Activated CD8-positive, alpha-beta memory T cell treated with anti-CD3 and anti-CD28 coated beads for 1 hour (primary cell): ENCODE measurements at places on chromosomes 3 and 15.

DNA sequence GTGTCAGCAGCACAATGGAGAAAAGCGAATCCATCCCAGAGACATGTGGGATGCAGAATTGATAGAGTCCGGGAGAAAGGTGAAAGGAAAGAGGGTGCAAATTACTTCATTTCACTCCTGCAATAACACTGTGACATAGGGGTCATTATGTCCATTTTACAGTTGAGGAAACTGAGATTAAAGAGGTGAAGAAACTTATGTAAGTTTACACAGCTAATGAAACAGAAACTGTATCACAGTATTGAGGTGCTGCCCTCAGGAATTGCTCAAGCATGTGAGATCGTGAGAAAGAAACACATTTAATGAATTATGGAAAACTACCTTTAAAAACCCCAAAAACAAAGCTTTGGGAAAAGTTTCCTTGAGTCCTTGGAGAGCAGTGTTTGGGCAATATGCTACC is 103.6 kb upstream of the PFN2 start:
- DNase-seq = no peak

DNA sequence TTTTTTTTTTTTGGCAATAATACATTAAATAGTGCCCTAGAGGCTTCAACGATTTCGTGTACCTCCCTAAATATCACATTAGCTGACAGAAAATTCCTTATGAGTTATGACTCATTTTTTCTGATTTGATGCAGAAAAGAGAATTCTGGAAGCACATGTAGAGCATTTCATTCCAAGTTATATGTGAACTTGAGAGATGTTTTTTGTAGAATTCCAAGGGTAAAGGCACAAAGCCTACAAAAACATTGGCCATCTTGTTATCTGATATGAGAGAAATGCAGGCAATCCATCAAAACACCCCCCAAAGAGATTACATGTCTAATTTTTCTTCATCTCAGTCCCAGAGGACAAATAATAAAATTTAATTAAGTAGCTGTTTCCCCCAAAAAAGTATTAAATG is 6.7 kb upstream of the PFN2 start:
- no peak for DNase-seq

GRCh38 chr3:104735691-104736090 is 631.0 kb upstream of the ALCAM start:
- no peak for DNase-seq

DNA sequence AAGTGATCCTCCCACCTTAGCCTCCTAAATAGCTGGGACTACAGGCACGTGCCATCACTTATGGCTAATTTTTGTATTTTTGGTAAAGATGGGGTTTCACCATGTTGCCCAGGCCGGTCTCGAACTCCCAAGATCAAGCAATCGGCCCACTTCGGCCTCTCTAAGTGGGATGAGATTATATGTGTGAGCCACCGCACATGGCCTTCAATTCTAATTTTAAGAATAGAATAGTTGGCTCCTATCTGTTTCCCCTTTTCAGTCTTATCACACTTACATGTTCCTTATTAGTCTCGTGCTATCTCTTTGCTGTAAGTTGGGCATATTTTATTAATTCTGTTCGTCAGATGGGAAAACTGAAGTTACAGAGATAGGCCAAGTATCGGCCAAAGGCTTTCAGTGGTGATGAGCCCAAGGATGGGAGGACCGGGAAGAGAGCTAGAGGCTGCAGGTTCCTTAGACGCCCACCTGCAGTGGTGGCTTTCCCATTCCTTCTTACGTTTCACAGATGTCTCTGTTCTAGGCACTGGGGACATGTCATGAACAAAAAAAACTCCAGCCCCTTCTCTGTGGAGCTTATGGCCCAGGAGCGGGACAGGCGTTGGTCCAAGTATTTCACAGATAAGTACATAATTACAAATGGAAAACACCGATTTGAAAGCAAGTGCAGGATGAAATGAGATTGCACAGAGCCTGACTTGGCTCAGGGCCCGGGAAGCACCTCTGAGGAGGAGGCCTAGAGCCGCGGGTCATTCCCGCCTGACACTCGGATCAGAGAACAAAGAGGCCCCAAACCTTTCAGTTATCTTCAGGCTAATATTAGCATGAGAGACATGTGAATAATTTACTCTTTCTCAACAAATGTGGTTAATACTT is 91.1 kb upstream of the KLF13 start:
- DNase-seq = no peak

DNA sequence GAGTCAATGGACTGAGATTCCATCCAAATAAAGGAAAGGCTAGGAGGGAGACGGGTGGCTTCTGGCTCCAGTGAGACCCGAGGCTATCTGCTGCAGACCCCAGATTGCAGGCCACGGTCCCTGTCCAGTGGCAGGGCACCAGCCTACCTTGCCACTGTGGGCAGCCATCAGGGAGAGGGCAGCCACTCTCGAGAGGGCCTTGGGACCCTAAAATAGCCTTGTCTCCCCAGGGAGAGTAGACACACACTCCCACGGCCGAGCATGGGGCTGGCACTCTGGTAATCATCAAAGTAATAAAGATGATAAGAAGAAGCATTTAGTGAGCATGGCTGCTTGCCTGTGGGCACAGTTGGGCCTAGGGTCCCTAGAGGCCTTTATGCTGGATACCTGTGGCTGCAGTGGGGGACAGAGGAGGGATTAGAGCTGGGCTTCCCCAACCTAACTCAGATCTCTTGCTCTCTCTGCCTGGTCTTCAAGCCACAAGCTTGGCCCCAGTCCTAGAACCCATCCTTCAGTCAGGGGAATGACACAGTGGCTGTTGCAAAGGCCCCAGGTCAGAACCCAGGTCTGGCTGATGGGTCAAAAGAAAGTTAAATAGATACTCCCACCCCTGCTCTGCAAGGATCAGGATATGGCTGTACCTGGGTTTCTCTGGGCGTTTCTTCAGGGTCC is 9.2 kb upstream of the VIPR1 start:
- DNase-seq = no peak

GRCh38 chr3:66456711-66457173 is 44.1 kb downstream of the LRIG1 start:
- DNase-seq = no peak

- DNase-seq = no peak
Observed at GRCh38 chr3:172709774-172710663, 848 bp downstream of the NCEH1 start.

- no peak for DNase-seq
Observed at GRCh38 chr15:68681836-68682235, 103.0 kb downstream of the CORO2B start.

- no peak for DNase-seq
Observed at GRCh38 chr15:73353734-73354133, 15.0 kb downstream of the HCN4 start.

GRCh38 chr3:14532691-14533456 is 7.3 kb downstream of the GRIP2 start:
- DNase-seq = no peak

DNA sequence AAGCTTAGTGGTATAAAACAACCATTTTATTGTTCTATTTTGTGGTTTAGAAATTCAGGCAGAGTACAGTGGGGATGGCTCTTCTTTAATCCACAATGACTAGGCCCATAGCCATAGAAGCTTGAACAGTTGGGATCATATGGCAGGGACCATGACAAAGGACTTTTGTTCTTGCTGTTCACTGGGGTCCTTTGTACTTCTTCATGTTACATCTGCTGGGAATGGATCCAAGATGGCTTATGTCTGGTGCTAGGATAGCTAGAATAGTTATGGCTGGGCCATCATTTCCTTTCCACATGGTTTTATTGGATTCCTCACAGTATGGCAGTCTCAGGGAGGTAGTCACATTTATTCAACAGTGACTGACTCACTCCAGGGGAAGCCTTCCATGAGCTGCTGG is 427.9 kb upstream of the AGTR1 start:
- DNase-seq = no peak

GRCh38 chr3:1262246-1262645 is 169.4 kb downstream of the CNTN6 start:
- DNase-seq = no peak

GRCh38 chr3:182979103-182979673 is 1.1 kb downstream of the DCUN1D1 start:
- DNase-seq = no peak

- DNase-seq = no peak
Observed at GRCh38 chr15:48292458-48292857, 38.8 kb upstream of the DUT start.
